Activated naive CD8-positive, alpha-beta T cell treated with anti-CD3 and anti-CD28 coated beads, Interleukin-2, amount 50 U/mL, for 24 hours (primary cell): ENCODE measurements at places on chromosomes 16 and 17.

DNA sequence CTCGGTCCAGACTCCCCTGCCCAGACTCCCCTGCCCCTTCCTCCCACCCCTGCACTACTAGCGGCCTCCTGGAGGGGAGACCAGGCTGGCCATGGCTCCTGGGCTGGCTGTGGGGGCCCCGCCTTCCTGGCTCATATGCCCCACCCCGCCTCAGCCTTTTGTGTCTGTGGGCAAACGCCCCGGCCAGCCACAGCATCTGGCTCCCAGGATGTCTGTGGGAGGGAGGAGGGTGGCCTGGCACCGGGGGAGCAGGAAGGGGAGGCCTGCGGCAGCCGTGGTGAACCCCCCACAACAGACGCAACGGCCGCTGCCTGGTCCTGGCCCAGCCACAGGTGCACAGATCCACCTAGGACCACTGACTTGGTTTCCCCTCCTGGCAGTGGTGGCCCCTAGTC lies 32.9 kb downstream of the BAHCC1 start:
- DNase-seq = no peak
- H3K36me3 ChIP-seq = no peaks in the 10 kb centered on the region
- H3K27me3 ChIP-seq = peaks cover 21% of the 10 kb centered on the region
- H3K4me1 ChIP-seq = peaks cover 3% of the 10 kb centered on the region

GRCh38 chr16:82750068-82750467 lies 123.3 kb downstream of the CDH13 start:
- no peak overlapping the region for H3K27ac ChIP-seq
- no peaks in the 10 kb centered on the region for H3K4me1 ChIP-seq
- no peaks in the 10 kb centered on the region for H3K36me3 ChIP-seq
- peaks cover 7% of the 10 kb centered on the region for H3K27me3 ChIP-seq
- no peak for DNase-seq
- H3K4me3 ChIP-seq = no peak overlapping the region

GRCh38 chr17:2937331-2938003 lies 125.9 kb downstream of the OR1D5 start:
- H3K4me3 ChIP-seq = no peak overlapping the region
- H3K27me3 ChIP-seq = no peaks in the 10 kb centered on the region
- no peaks in the 10 kb centered on the region for H3K36me3 ChIP-seq

GRCh38 chr17:65833214-65833613 lies 271.8 kb upstream of the AXIN2 start:
- H3K4me1 ChIP-seq = no peaks in the 10 kb centered on the region
- no peak overlapping the region for H3K27ac ChIP-seq
- H3K4me3 ChIP-seq = no peak overlapping the region
